Epithelial cell of proximal tubule (primary cell): ENCODE measurements at places on chromosomes 3 and 15. TPM values are rescaled to one million over a fixed set of nuclear protein-coding genes. Genes with fewer than 3 reads are reported as not detected.

The CCR9 gene
- total RNA-seq = 0.17 TPM in 1 of 2 replicates, not detected in the other

The STAB1 gene
- 0.14 and 0.52 TPM in 2 replicates for total RNA-seq

The SMCO1 gene
- not detected in 2 replicates for total RNA-seq

The SLC2A2 gene
- total RNA-seq = not detected in 2 replicates

The GOLGA6D gene
- total RNA-seq = not detected in 2 replicates

The MYH15 gene
- 0.22 and 0.75 TPM in 2 replicates for total RNA-seq

The MCTP2 gene
- total RNA-seq = 5.0 and 7.5 TPM in 2 replicates
